ENCODE measurements at places on chromosomes 4 and X. TPM values are rescaled to one million over a fixed set of nuclear protein-coding genes. Genes with fewer than 3 reads are reported as not detected.

The GSPT2 gene
- polyA plus RNA-seq, result 16.2 TPM

The MAGEA6 gene
- not detected for polyA plus RNA-seq

The CPE gene
- polyA plus RNA-seq, result 168 TPM

GRCh38 chr4:89894649-89895550, at the start of gene MMRN1:
MMRN1 (plus strand) TSS chr4:89894854; CDS start chr4:89894972, 118 bp downstream.
- DNase-seq, result no peak

DNA sequence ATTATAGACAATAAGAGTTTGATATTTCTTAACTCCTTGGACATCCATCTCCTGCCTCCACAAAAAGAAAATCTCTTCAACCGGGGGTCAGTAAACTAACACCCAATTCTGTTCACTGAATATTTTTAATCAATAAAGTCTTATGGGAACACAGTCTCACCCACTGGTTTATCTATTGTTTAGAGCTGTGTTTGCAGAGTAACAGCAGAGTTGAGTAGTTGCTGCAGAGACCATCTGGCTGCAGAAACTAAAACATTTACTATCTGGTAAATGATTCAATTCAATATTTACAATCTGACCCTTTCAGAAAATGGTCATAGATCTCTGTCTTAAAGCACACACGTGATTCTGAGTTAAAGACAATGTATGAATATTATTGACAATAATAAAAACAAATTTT, 94.0 kb downstream of the TMA16 start:
- DNase-seq, result no peak

GRCh38 chr4:188804861-188805260, 665.6 kb downstream of the TRIML1 start:
- DNase-seq, result no peak

DNA sequence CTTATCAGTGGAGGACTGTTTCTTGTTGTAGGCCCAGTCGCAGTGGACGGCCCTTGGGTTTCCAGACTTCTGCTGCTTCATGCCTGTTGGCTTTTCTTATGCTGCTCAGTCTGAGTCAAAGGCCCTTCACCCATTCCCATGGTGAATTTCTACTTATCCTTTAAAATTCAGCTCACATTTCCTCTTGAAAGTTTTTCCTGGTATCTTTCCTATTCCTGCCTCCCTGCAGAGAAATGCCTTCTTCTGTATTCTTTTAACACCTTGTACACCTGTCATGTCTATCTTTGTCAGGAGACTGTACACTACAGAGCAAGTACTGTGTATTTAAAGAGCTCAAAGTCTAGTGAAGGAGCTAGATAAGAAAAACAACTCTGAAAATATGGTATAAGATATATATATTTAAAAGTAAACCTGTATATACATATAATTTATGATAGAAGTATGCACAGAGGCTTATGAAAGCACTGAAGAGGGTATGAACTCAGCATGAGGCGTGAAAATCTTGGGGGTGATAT, 22.0 kb downstream of the NPNT start:
- no peak for DNase-seq
